HuH-7 (cell line): ENCODE measurements at places on chromosomes 7 and 10.

GRCh38 chr7:68148440-68148839 is 1151.8 kb downstream of the TYW1 start:
- no peak for DNase-seq

DNA sequence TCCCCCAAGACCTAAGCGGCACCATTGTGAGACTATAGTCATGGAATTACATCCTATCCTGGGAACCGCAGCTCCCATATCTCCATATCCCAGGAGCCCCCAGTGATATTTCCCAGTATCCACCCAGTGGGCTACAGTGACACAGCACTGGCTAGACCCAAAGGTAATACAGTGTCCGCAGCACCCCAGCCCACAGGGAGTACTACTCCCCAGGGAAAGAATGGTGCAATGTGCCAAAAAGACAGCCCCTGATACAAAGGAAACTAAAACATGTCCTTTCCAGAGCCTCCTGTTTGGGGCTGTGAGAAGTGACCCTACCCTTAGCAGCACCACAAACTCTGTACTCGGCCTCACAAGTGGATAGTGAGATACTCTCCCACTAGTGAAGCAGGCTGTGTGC is 4.5 kb upstream of the IFIT2 start:
- no peak for DNase-seq

DNA sequence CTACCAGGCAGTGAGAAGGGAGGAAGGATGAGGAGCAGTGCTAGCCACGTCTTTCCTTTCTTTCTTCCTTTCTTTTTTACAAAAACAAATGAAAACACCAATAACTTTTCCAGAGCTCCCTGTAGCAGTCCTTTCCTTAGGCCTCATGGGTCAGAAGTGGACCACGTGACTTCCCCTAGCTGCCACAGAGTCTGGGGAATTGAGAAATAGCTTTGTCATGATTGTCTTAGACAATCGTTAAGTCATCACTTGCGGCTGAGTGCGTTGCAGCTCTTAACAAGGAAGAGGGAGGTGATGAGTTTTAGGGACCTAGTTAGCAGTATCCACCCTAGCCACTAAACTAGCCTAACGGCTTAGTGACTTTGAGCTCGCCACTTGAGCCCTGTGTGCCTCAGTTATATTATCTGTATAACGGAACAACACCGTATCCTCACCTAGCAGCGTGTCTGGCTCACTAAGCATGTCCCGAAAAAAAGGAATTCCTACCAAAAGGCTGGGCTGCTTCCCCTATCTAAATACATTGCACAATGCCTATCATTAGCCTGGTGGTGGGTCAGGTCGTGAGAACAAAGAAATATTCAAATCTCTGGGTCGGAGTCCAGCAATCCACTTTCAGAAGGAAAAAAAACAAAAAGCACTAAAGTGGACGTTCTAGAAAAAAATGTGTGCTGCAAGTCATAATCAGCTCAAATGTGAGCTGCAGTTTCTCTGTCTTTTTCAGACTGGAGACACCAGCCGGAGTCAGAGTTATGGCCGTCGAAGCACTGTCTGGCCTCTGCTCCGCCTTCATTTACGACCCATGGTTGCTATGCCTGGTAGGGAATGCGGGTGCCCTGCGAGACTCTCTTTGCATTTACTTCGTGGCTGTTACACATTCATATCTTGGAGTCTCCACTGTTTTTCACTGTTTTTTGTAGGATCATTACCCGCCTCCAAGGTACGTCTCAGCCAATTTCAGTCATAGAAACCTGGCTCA is 338.5 kb upstream of the FOXK1 start:
- peak; percentile 6 for DNase-seq

DNA sequence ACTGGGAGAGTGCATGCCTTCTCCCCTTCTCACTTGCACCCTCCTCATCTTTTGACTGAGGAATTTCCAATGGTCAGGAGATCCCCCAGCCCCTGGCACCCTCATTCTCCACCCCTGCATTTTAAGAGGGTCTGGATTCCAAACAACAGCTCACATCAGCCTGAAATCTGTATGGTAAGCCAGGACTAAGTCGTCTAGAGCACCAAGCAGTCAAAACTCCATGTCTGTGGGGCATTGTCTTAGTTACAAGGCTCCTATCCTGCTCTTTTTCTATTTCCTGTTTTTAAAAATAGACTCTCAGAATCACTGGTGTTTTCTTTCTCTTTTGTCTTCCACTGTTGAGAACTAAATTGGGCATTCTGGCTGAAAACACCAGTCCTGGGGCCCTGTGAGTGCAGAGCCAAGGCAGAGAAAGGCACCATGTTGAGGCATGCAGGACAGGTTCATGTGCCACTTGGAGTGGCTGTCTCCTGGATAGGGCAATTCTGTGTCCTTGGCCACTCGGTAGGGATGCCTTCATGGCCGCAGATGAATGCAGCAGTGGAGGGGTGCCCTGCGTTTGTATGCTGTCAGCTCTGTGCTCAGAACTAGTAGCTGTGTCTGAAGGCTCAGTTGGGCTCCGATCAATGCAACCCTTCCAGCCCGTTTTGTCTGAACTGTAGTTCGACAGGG is 216.6 kb upstream of the YAE1 start:
- no peak for DNase-seq

GRCh38 chr10:118444069-118444468 is 101.9 kb upstream of the FAM204A start:
- no peak for DNase-seq

GRCh38 chr7:2870471-2870931 is 26.4 kb upstream of the GNA12 start:
- no peak for DNase-seq

DNA sequence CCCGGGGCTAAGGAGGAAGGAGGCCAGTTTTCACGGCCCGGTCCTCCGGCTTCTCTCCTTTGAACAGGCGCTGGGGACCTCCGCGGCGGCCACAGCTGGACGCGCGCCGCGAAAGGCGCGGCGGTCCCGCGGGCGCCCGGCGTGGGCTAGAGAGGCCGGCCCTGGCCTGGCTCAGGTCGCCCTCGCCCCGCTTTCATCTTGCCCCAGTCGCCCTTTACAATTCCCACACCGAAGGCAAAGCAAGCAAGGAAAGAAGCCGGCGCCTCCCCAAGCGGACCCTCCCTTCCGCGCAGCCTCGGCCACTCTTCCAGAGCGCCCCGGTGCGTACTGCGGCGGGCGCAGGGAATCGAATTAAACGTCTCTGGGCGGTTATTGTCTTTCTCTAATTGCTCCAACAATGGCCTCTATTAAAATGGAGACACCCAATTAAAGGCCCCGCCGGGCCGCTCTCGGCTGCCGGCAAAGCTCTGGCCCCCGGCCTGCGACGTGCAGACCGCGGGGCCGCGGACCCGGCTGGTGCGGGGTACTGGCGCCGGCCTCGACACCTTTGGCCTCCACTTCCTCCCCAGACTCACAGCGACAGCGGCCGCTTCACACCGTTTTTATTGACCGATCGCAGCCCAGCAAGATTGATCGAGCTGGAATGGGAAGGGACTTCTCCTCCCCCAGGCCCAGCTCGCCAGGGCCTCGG is 4.5 kb upstream of the GATA3 start:
- no peak for DNase-seq

- peak; percentile 84 for DNase-seq
Measured at GRCh38 chr10:101839416-101840063, 4.1 kb downstream of the KCNIP2 start.

- DNase-seq, result peak; percentile 74
Measured at GRCh38 chr10:123583639-123584418, 82.3 kb upstream of the GPR26 start.

DNA sequence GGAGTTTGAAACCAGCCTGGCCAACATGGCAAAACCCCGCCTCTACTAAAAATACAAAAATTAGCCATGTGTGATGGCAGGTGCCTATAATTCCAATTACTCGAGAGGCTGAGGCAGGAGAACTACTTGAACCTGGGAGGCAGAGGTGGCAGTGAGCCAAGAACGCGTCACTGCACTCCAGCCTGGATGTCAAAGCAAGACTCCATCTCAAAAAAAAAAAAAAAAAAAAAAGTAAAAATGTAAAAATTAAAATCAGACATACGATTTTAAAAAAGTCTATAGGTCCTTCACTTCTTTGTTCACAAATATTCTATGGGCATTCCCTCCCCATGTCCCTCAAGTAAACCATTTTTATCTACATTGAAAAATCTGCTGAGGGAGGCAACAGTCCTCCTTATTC is 34.9 kb upstream of the TLL2 start:
- no peak for DNase-seq

GRCh38 chr10:132246296-132246695 is 59.5 kb downstream of the DPYSL4 start:
- no peak for DNase-seq

DNA sequence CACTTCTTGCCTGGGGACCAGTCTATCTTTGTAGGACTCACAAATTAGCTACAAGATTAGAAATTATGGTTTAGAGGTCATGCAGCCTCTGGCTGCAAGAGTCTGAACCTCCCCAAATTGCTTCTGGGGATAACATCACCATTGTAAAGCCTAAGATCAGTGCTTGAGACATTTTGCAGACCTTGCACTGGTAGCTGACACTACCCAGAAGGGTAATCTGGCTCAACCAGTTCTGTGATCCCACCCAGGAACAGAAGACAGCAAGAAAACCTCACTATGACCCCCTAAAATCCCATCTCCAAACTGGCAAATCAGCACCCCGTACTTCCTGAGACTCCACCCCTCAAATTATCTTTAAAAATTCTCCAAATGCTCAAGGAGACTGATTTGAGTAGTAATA is 58.2 kb upstream of the CDK13 start:
- DNase-seq, result no peak

GRCh38 chr7:131835141-131835540 is 278.7 kb upstream of the PODXL start:
- no peak for DNase-seq

GRCh38 chr7:152173372-152174070 is 148.0 kb downstream of the GALNT11 start:
- no peak for DNase-seq
